Fibroblast of skin of left quadriceps (primary cell): ENCODE measurements at places on chromosomes 6 and 20.
A peak's percentile ranks its signal among the peaks of the same experiment; 100 is the strongest.

GRCh38 chr6:43076464-43077332 is 584 bp downstream of the PTK7 start:
- DNase-seq = no peak

DNA sequence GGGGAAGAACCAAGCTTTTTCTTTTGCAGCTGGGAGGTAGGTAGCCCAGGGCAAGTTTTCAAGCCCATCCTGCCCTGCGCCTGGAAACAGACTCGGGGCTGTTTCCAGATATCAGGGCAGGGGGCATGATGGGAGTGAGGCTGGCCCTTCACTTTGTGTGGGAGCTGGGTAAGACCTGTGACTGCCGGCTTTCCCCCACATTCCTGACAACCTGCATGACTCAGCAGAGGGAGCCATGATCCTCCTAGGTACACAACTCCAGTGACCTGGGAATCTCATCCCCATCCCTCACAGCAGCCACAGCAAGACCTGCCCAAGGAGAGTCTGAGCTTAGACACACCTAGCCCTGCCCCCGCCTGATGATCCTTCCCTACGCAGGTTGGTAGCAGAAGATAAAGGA is 280.8 kb downstream of the SOX4 start:
- no peak for DNase-seq

DNA sequence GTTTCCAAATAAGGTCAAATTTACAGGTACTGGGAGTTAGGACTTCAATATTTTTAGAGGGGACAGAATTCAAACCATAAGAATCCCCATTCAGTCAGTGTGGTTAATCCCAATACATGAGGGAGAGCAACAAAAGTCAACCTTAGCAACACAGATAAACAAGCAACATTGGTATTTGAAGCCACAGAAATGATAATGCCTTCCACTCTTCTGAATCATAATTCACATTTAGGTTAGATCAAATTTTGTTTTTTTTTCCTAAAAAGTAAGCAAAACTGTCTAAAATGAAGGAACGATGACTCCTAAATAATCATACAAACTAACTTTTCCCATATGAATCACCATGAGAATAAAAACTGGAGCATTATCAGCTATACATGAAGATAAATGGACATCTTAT is 246.0 kb upstream of the TENT5A start:
- no peak for DNase-seq

- no peak for DNase-seq
Measured at GRCh38 chr6:139117734-139118133, 17.1 kb upstream of the HECA start.

DNA sequence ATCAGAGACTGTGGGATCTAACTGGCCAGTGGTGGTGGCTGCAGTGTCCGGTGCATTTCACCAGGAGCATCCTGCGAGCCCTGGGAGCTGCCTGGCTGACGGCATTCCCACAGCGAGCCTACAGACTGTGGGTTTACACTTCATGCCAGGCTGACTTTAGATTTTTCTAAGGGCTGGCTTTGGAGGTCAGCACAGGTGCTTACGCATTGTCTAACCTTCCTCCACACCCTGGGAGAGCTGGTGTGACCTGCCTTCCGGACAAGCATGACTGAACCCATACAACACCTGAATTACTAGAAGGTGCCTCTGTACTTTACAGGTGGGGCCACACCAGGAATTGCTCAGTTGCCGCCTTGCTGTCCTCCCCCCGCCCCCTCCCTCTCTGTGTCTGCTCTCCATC is 96.2 kb downstream of the RREB1 start:
- no peak for DNase-seq

- no peak for DNase-seq
Measured at GRCh38 chr6:135796643-135797305, 54.7 kb upstream of the PDE7B start.

DNA sequence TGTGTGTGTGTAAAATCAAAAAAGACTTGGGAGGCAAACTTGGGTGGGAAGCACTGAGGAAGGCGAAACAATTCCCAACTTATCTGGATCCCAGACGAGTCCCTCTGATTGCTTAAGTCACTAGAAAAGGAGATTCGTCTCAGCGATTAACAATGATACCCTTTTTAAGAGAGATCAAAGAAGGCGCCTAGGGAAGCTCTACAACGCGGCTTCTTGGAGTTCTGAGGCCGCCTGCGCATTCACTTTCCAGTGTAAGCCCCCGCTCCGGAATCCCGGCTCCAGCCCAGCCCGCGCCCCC is 8.7 kb upstream of the TBX18 start:
- no peak for DNase-seq

GRCh38 chr20:10367693-10367942 is 66.4 kb downstream of the MKKS start:
- no peak for DNase-seq

GRCh38 chr20:56924292-56925081 is 295.4 kb downstream of the TFAP2C start:
- DNase-seq = no peak

DNA sequence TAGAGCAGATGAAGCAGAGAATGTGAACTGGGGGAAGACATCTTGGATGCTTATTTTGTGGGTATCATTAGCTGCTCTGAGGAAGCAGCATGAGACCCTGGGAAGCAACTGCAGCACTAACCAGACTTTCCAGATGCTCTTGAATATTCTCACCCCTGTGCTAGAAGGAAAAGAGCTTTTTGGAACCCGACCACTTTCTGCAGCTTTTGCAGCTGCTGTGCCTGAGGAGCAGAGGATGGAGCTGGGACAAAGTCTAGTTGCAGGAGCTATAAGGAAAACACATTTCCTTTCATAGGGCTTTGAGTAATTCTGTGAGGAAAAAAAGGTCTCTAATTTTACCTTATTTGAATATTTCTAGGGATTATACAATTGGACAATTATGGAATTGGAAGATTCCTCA is 369.7 kb downstream of the CD109 start:
- DNase-seq = no peak

- DNase-seq = no peak
Measured at GRCh38 chr6:33488339-33488738, 34.0 kb downstream of the ZBTB9 start.

GRCh38 chr6:112349958-112350357 is 2.8 kb downstream of the RFPL4B start:
- no peak for DNase-seq

DNA sequence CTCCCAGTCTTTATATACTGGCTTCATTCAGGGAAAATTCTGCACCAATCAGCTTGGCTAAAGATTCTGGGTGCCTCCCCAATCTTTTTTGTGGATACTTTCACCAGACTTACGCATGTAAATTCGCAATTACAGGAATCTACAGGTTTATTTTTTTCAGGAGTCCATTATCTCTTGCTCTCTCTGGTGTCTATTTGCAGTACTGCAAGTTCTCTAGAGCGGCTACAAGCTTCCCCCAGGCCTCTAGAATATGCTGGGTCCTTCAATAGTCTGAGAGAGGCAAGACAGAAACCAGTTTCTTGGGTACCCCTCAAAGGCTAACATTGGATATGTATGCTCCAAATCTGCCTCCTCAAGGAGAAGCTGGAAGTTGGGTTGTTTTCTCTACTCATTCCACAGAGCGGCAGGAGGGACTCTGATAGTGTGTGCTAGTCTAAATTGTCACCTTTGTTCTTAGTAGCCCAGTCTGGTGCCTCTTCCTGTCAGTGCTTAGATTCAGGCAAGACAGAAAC is 58.5 kb downstream of the SUN5 start:
- DNase-seq = peak; percentile 7

DNA sequence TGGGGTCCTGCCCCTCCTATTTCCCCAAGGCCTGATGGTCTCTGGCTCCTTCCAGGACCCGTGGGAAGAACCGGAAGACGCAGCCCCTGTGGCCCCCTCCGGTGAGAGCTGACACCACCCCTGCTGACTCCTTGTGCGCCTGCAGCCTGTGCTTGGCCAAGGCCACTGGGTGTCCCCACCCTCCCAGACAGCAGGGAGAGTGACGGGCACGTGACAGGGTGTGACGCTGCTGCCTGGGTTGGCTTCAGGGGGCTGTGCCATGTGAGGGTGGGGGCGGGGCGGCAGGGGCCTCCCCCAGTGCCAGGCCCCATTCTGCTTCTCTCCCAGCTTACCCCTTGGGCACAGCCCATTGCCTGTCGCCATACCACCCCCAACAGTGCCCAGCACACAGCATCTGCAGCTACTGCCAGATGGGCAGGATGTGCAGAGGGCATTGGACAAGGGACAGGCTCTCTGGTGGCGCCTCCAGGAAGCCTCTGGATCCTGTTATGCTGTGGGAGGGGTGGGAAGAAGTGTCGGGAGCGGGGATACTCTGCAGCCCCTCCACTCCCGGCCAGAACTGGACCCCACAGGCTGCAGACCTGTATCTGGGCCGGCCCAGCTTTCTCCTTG is 2.9 kb downstream of the BIRC7 start:
- DNase-seq = no peak

- DNase-seq = no peak
Measured at GRCh38 chr6:43773050-43773979, 3.3 kb downstream of the VEGFA start.

- DNase-seq = peak; percentile 64
Measured at GRCh38 chr20:53829724-53830521, 236.3 kb upstream of the ZNF217 start.

GRCh38 chr6:63783096-63783495 is 147.5 kb downstream of the PHF3 start:
- DNase-seq = no peak

DNA sequence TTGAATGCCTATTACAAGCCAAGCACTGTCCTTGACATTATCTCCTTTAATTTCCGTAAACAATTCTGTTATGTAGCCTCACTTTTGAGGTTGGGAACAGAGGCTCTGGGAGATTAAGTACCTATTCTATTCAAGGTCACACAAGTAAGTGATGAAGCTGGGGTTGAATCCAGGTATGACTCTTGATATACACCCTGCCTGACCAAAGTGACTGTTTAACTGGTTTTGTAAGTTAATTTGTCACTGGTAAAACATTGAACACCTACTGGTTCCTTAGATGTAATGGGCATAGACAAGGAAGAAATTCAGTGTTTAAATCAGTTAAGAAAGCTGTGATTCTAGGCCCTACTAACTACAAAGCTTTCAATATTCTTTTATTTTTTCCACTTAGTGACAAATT is 22.9 kb downstream of the GTF2H5 start:
- DNase-seq = no peak

GRCh38 chr6:45590226-45590625 is 212.5 kb upstream of the SUPT3H start:
- peak; percentile 95 for DNase-seq

DNA sequence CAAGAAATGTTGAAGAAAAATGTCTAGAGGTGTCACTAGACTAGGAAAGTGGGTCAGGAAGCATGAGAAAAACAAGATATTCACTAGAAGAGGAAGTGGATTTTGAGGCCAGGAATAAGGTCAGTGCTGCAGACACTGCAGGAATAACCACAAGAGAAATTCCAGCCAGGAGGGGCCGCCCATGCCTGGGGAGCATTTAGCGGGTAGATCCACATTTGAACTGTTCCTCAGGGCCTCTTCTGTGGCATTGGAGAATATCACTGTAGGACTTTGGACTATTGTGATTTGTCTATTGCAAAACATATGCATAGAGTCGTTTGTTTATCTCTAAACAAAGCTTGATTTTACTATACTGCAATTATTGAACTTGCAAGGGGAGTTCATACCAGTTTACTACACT is 49.6 kb upstream of the CCDC28A start:
- DNase-seq = no peak

GRCh38 chr6:33609528-33609927 is 11.6 kb upstream of the ITPR3 start:
- no peak for DNase-seq

- no peak for DNase-seq
Measured at GRCh38 chr6:39321761-39322160, 741 bp downstream of the KCNK16 start.
